Activated T-cell treated with anti-CD3 and anti-CD28 coated beads, Interleukin-2, amount 50 U/mL, for 72 hours (primary cell): ENCODE measurements at places on chromosomes 11 and 22. TPM values are rescaled to one million over a fixed set of nuclear protein-coding genes. Genes with fewer than 3 reads are reported as not detected.

DNA sequence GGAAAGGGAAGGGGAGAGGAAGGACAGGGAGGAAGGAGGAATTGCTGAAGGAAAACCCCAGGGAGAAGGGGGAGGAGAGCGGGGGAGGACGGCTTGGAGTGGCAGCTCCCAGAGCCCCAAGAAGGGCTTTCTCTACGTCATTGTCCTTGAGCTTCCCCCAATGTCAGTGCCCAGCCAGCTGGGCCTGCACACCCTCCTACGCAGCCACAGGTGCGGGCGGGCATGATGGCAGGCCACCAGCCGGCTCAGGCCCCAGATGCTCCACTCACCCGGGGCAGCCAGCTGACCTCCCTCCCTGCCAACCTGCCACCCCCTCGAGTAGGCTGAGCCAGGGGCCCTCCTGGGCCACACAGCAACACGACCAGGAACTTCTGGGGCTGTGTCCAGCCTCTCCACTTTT is 11.2 kb downstream of the SYT7 start:
- H3K36me3 ChIP-seq: no peaks in the 10 kb centered on the region
- peaks cover 45% of the 10 kb centered on the region for H3K27me3 ChIP-seq
- H3K4me1 ChIP-seq: peaks cover 6% of the 10 kb centered on the region
- DNase-seq: no peak
- H3K27ac ChIP-seq: no peak overlapping the region

DNA sequence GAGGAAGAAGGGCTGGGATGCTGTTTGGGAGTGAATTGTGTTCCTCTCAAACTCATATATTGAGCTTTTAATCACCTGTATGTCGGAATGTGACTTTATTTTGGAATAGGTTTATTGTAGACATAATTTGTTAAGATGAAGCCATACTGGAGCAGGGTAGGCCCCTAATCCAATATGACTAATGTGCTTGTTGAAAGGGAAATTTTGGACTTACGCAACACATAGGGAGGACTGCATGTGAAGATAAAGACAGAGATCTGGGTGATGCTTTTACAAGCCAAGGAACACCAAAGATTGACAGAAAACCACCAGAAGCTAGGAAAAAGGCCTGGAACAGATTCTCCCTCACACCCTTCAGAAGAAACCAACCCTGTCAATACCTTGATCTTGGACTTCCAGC is 43.2 kb upstream of the OVCH2 start:
- H3K4me1 ChIP-seq: no peaks in the 10 kb centered on the region
- no peaks in the 10 kb centered on the region for H3K27me3 ChIP-seq

GRCh38 chr22:42642806-42643633 is 2.6 kb upstream of the ATP5MGL start:
- peaks cover 22% of the 10 kb centered on the region for H3K4me1 ChIP-seq
- DNase-seq: no peak
- no peaks in the 10 kb centered on the region for H3K36me3 ChIP-seq
- no peak overlapping the region for H3K27ac ChIP-seq
- no peak overlapping the region for H3K4me3 ChIP-seq

DNA sequence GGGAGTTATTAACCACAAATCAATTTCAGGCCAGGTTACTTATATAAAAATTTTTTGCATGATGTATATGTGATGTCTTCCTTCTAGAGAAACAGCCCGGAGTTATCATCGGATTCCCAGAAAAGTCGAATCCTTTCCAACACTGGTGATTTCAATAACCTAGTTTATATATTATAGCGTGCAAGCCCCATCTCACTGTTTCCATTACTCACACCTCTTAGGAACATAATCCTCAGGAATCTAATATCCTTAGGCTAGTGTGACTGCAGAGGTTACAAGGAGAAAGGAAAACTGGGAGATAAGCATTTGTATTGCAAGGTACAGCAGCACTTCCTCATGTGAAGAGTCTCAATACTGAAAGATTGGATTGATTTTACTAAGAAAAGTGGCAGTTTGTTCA is 20.3 kb downstream of the ARHGAP20 start:
- DNase-seq: no peak
- no peaks in the 10 kb centered on the region for H3K36me3 ChIP-seq
- no peak overlapping the region for H3K27ac ChIP-seq
- no peaks in the 10 kb centered on the region for H3K4me1 ChIP-seq
- no peaks in the 10 kb centered on the region for H3K27me3 ChIP-seq

DNA sequence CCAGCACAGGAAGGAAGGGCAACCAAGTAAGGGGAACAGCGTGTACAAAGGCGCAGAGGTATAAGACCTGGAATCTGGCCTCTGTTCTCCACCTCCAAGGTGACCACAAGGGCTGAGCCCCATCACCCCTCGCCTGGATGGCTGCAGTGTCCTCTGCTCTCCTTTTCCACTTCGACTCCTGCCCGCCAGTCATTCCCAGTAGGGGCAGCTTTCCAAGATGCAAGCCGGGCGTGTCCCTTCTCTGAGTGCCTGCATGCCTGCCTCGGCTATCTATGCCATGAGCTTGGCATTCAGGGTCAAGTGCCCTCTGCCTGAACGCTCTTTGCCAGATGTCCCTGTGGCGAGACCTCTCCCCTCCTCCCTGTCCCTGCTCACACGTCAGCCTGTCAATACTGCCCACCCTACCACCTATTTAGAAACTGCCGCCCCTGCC is 17.0 kb downstream of the FADS3 start:
- peaks cover 5% of the 10 kb centered on the region for H3K4me1 ChIP-seq
- DNase-seq: no peak
- H3K27ac ChIP-seq: no peak overlapping the region

- peaks cover 4% of the 10 kb centered on the region for H3K36me3 ChIP-seq
- no peaks in the 10 kb centered on the region for H3K27me3 ChIP-seq
- DNase-seq: no peak
- peak overlapping the region; percentile 83 for H3K27ac ChIP-seq
- H3K4me3 ChIP-seq: peak overlapping the region; percentile 83
- peaks cover 34% of the 10 kb centered on the region for H3K4me1 ChIP-seq
Observed at GRCh38 chr22:50201191-50202129, 649 bp downstream of the SELENOO start.

- H3K27me3 ChIP-seq: no peaks in the 10 kb centered on the region
- H3K4me1 ChIP-seq: peaks cover 71% of the 10 kb centered on the region
- peak overlapping the region; percentile 75 for H3K4me3 ChIP-seq
- H3K27ac ChIP-seq: peak overlapping the region; percentile 92
Observed at GRCh38 chr22:39960791-39961746, 872 bp downstream of the TMA7B start.

Gene OR8B4
- total RNA-seq: not detected

Gene IL18
- not detected for total RNA-seq

- H3K27me3 ChIP-seq: peaks cover 30% of the 10 kb centered on the region
- H3K27ac ChIP-seq: no peak overlapping the region
- DNase-seq: peak; percentile 18
- H3K4me3 ChIP-seq: no peak overlapping the region
- no peaks in the 10 kb centered on the region for H3K4me1 ChIP-seq
Observed at GRCh38 chr22:22103078-22103875, 120.7 kb upstream of the TOP3B start.

Gene DNAJB7
- not detected for total RNA-seq

- peak; percentile 70 for DNase-seq
- H3K27ac ChIP-seq: peak overlapping the region; percentile 88
- peaks cover 72% of the 10 kb centered on the region for H3K4me1 ChIP-seq
- peaks cover 32% of the 10 kb centered on the region for H3K36me3 ChIP-seq
- no peaks in the 10 kb centered on the region for H3K27me3 ChIP-seq
Observed at GRCh38 chr22:40289991-40290459, 56.3 kb upstream of the ADSL start.

Gene C11orf42
- not detected for total RNA-seq

GRCh38 chr11:14902650-14903350 is 10.8 kb upstream of the CYP2R1 start:
- peaks cover 40% of the 10 kb centered on the region for H3K4me1 ChIP-seq
- H3K27me3 ChIP-seq: no peaks in the 10 kb centered on the region
- no peak overlapping the region for H3K4me3 ChIP-seq
- no peak overlapping the region for H3K27ac ChIP-seq
- H3K36me3 ChIP-seq: no peaks in the 10 kb centered on the region
